ENCODE measurements at places on chromosomes 13 and 19.
A peak's percentile ranks its signal among the peaks of the same experiment; 100 is the strongest.

DNA sequence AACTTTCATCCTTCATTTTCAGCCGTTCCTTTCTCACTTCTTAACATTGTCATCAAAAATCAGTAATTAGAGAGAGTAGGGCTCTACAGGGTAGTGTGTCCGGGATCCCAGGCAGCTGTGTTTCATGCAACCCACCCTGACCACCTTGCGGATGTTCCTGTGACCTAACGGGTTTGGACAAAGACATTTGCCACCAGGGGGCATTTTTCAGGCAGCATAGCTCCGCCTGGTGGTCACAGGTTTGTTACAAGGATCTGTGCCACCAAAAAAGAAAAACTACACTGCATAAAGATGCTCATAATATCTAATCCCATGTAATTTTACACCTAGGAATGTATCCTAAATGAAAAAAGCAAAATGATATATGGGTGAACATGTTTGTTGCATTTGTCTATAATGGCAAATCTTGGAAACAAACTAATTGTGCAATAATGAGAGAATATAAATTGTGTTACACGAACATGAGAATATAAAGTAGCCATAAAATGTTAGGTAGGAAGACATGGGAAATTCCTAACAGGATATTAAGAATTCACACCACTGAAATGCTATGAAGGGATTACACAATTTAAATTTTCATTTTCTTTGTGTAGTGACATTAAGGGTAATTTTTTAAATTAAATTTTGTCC is 123.0 kb downstream of the SLC7A1 start:
- peak; percentile 6 for DNase-seq

GRCh38 chr19:14030997-14031718 is 404 bp upstream of the IL27RA start:
- DNase-seq = no peak

DNA sequence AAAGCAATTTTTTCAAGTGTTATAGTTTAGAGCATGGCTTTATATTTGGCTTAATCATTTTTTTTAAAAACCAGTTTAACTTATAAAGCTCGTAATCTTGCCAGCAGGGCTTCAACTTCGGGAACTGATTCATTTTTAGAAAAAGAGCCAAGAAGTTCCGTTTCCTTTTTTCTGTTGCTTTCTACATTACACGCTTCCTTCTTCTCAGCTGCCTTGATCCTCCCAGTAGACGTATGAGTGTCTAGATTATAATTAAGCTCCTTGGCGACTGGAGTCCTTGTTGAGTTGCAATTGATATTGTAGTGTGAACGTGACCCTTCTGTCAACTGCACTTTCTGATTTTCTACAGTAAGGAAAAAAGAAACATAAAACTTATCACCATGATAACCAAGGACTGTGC is 497.2 kb downstream of the DIAPH3 start:
- no peak for DNase-seq

GRCh38 chr13:84574851-84575250 is 692.6 kb upstream of the SLITRK1 start:
- no peak for DNase-seq

DNA sequence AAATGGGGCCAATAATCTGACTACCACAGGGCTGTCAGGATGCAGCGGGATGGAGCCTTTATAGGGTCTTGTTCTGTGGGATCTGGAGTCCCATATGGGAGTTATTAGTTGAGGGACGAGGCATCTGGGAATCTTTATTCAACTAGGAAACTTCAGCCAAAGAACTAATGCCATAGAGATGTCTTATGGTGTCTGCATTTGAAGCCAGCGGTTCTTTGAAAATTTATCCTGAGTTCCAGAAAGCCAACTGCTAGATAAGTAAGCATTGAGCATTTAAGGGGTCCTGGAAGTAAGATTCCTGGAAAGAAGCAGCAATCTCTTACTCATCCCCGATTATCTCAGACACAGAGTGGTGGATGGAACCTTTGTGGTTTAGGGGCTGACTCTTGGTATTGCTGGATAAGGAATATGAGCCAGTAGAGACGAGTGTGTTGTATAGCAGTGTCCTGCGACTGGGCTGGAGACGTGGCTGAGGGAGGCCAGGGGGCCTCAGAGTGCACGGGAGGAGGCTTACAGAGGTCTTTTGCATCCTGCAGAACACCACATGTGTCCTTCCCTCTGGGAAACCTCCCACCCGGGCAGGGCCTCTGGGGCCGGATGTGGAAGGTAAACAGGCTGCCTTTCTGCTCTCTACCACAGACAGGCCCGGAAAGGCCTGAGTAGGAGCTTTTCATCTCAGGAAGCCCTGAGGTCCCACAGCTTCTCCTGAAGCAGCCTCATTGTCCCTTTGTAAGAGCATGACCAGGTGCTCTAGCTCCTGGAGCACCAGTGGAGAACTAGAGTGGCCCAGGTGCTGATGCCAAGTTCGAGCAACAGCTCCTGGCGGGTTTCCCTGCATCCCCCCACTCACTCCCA is 28.8 kb downstream of the ACTN4 start:
- no peak for DNase-seq

GRCh38 chr13:41008349-41008980 is 10.7 kb downstream of the ELF1 start:
- DNase-seq = no peak

DNA sequence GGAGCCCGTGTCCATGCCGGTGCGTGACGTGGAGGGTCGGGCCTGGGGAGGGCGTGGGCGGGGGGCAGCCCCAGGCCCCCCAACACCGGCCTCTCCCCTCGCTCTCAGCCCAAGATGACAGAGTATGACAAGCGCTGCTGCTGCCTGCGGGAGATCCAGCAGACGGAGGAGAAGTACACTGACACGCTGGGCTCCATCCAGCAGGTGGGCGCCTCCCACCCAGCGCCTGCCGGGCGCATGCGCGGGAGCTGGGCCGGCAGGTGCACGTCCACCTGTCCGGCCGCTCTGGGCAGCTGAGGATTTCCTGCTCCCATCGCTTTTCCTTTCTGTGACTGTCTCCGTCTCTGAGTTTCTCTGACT is 49.8 kb downstream of the VAV1 start:
- no peak for DNase-seq

GRCh38 chr19:4391701-4392483 is 8.5 kb downstream of the SH3GL1 start:
- DNase-seq = no peak

- no peak for DNase-seq
Observed at GRCh38 chr19:18908917-18909619, 10.1 kb downstream of the COPE start.

GRCh38 chr19:20102097-20102496 is 24.3 kb downstream of the ZNF90 start:
- no peak for DNase-seq

GRCh38 chr19:55426042-55426441 is 17.1 kb downstream of the SHISA7 start:
- no peak for DNase-seq

DNA sequence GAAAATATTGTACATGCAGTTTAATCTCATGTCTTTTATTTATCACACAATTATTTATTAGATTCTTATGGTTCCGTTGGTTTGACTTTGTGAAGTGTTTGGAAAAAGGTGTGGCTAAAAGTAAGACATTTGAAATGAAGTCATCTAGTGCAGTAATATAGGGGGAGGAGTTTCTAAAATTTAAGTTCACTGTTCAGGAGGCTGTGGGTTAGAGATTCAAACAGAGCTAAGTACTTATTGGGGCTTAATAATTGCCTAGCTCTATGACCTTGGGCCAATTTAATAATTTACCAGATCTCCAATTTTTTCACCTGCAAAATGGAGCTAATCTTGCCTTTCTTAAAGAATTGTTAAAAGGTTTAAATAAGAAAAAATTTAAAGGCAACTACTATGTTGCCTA is 144.6 kb downstream of the NDFIP2 start:
- DNase-seq = no peak

GRCh38 chr13:99376132-99376531 is 68.9 kb upstream of the GPR183 start:
- no peak for DNase-seq

DNA sequence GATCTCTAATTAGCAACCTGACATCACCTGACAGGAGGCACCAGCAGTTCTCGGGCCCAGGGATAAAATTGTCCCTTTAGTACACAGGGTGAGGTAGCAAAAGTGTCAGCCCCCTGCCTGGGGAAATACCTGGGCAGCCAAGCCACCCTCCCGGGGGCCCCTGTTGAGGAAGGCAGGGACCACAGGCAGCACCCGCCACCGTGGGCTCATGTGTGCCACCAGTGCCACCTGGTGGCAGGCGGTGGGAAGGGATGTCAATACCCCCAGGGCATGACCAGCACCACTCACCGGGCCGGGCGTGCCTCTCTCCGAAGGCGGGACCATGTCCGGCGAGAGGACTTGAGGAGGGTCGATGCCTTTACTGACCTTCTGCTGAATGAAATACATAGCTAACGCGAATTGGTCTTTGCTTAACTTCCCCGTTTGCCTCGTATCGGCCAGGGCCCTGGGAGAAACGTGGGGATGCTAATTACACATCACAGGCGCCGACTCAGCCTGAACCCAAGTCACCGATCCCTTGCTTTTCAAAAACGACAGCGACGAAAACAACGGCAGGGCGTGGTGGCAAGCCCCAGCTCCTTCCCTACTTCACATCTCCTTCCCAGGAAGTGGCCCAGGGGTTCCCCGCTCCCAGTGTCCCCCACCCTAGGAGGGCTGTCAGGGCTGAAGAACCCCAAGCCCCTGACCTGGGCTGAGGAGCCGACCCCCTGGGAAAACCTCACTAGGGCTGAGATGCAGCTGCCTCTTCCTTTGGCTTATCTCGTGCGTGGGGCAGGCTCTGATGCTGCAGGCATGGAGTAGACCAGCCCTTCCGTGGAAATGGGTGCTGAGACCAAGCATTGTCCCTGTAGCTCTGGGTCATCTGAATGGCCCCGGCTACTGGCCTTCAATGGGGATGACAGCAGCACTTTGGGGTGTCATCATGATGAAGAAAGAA is 53.8 kb downstream of the EPS15L1 start:
- DNase-seq = peak; percentile 37

DNA sequence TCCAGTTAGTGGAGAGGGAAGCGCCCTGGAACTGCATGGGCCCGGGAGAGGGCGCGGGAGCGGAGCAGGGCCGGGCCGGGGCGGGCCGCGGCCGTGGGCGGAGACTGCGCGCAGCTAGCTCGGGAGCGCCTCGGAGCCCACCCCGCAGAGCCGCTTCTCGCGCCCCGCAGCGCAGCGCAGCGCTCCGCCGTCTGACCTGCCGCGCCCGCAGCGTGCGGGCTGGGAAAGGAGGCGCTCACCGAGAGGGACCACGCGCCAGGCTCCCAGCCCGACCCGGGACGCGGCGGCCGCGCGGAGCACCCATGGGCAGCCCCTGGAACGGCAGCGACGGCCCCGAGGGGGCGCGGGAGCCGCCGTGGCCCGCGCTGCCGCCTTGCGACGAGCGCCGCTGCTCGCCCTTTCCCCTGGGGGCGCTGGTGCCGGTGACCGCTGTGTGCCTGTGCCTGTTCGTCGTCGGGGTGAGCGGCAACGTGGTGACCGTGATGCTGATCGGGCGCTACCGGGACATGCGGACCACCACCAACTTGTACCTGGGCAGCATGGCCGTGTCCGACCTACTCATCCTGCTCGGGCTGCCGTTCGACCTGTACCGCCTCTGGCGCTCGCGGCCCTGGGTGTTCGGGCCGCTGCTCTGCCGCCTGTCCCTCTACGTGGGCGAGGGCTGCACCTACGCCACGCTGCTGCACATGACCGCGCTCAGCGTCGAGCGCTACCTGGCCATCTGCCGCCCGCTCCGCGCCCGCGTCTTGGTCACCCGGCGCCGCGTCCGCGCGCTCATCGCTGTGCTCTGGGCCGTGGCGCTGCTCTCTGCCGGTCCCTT is at the start of gene MLNR:
TSS of gene MLNR (plus strand) at position 303 of the 820 bp plus-strand sequence. CDS start at position 303, 0 bp downstream.
- DNase-seq = no peak

DNA sequence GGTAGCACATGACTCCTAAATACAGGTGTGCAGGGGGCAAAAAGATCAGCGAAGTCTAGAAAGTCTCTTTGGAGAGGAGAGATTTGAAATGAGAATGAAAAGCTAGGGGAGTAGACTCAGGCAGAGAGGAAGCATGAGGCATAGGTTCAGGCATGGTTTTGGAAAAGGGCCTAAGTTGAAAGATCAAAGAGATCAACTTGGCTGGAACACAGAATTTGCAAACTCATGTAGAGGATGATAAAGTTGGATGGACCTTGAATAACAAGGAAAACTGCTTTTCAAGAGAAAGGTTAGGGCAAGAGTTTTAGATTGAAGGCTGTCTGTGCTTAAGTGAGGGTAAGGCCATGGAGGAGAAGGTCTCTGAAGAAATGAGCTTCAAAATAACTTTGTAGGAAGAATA is 47.4 kb upstream of the UBAC2 start:
- no peak for DNase-seq

- DNase-seq = no peak
Observed at GRCh38 chr13:90968166-90968904, 379.2 kb upstream of the MIR17HG start.

DNA sequence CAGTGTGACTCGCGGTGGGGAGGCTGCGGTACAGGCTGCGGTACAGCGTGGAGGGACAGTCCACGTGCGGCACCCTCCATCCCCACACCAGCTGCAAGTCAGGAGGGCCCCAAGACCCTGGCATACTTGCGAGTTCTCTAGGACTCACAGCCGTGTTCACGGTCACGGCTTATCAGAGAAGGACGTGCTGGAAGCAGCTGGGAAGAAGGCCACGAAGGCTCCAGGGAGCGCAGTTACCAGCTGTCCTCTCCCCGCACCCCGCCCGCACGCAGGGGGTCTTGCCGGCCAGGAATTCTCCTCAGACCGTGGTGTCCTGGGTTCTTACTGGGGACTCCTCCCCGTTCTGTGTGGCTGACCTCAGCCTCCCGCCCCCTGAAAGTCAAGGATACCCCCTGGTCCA is 6.2 kb downstream of the ZNF444 start:
- DNase-seq = no peak

GRCh38 chr13:43191546-43191945 is 168.2 kb downstream of the DNAJC15 start:
- no peak for DNase-seq

DNA sequence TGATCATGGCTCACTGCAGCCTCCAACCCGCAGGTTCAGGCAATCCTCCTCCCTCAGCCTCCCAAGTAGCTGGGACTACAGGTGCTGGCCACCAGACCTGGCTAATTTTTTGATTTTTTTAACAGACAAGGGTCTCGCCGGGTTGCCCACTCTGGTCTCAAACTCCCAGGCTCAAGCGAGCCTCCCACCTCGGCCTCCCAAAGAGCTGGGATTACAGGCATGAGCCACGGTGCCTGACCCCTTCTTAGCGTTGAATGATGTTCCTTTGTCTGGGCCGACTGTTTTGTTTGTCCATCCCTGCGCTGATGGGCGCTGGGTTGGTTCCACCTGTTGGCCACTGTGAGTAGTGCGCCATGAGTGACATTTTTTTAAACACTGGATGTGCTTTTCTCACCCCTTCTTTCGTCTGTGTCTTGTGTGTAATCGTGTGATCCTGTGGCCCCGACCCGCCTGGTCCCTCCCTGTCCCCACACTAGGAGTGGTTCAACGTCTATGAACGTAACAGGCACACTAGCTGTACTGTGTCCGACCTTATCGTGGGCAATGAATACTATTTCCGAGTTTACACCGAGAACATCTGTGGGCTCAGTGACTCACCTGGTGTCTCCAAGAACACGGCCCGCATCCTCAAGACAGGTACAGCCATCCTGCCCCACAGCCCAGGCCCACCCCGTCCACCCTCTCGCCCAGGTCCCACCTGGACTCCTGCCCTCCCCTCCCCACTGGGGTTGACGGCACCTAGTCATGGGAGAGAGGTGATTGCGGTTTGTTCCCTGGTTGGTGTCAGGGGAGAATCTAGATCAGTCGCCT is 15.0 kb upstream of the EMC10 start:
- peak; percentile 22 for DNase-seq

Data from stimulated activated CD4-positive, alpha-beta T cell treated with anti-CD3 and anti-CD28 coated beads, Interleukin-1b, Interleukin-23, amount 100 ng/mL, for 1 hour (primary cell).